ENCODE measurements at places on chromosomes 12 and 14.

DNA sequence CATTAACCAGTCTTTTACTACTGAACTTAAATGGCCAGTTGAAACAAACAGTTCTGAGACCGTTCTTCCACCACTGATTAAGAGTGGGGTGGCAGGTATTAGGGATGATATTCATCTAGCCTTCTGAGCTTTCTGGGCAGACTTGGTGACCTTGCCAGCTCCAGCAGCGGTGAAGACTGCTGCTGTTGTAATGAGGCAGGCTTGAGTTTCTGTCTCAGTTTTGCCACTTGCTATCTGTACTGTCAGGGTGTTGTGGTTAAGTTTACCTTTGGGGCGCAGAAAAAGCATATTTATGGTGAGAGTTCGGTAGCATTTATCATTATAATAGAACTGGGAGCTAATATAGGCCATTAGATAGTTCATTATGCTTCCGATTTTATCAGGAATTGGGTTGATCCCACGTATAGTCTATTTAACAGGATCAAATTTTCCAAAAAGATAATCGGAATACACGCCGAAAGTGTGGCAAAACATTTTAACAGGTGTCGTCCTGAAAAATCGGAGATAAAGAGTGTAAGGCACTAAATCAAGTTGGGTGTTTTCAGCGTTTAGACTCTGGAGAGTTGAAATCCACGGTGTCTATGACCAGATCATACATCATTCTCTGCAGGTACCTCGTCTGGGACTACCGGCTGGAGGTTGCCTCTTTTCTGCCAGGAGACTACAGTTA, 688 bp upstream of the NECAP1 start:
- no peak for DNase-seq

- no peak for DNase-seq
Observed at GRCh38 chr14:95651821-95652583, 34.2 kb upstream of the TCL1B start.

DNA sequence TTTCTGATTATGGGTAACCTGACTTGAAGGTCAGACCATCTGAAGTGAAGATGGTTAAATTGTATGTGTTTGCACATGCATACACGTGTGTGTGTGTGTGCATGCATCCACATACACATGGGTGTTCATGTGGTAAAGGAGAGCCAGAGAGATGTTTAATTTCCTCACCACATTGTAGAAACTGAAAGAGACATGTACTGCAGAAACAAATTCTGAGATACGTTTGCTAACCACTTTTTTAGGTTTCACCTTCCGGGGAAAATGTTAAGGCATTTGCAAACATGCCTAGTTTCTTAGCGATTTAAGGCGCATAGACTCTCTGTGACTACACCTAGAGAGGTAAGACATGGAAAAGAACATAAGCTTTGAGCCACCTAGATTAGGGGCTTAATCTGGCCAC, 362.9 kb downstream of the RAD51B start:
- no peak for DNase-seq

DNA sequence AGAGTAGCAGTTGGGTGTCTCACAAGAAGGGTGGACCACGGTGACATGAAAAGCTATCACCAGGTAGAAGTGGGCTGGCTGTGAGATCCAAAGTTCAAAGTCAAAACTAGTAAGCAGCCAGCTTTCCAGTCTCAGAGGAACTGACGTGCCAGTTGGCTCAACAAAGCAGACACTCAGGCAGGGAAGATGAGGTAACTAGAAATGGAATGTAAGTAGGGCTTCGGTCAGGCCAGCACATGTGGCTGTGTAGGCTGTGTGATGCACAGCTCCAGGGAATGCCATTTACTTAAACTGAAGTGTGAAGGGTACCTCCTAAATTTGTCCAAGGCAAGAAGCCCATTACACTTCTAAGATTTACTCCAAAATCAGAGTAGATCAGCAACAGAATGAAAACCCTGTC, 43.6 kb downstream of the PTPRR start:
- DNase-seq, result no peak

DNA sequence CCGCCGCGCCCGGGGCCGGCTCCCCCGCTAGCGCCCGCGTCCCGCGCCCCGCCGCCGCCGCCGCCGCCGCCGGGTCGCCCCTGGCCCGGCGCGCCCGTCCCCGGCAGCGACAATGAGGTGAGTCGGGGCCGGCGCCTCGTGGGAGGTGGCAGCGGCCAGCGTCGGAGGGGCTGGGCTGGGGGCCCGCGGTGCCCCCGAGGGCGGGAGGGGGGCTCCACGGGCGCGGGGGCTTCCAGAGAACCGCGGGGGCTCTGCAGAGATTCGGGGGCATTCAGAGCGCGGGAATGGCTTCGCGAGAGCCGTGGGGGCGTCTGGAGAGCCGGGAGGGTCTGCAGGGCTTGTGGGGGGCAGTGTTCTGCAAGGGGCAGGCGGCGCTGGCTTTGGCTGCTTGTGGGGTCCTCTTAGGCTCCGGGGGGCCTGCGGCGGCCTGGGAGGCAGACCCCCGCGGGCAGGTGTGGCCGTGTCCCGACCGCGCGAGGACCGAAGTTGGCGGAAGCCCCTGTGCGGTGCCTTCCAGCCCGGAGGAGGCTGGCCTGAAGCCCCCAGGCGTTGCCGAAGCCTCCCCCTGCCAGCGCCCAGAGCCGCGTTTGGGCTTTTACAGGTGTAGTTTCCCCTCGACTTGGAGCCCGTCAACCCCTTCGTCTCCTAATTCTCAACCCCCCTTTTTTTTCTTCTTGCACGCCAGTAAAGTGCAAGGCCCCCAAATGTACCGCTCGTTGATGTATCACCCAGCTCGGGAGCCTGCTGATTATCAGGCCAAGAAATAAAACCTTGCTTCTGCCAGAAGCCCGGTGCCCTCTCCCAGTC, 93.1 kb upstream of the EVL start:
- DNase-seq, result no peak

DNA sequence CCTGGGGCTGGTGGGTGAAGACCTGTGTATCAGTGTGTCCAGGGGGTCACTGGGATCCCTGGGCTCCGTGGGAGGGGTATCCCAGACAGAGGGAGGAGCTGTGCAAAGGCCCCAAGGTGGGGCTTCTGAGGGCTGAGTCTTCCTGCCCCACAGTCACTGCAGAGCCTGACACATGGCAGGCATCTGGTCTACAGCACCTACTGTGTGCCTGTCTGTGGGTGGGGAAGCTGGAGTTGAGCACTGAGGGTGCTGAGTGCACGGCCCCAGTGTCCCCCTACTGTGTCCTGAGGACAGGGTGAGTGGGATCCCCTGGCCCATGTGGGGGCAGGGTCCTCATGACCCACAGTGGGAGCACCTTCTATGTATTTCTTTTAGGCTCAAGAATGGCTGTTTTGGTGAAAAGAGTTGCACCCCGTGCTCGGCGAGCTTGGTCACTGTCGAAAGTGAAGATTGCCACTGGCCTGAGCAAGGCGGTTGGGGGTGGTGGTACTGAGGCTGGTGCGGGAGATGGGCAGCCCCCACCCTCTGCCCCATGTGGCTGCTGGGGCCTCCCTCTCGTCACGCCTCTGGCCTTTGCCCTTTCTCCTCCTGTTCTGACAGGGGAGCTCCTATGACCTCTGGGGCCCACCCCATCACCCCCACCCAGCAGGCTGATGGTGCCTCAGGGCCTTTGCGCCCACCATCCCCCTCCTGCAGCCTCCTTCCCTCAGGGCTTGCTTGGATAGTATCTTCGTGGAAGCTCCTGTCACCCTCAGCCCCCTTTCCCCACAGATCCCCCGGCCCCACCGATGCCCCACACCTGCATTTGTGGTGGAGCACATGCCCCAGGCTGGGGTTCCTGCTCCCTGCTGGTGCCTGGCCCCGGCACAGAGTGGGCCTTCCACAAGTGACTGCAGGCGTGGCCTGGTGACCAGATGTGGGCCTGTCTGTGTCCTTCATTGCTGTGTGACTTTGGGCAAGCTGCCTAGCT, 55.8 kb downstream of the BEGAIN start:
- no peak for DNase-seq

DNA sequence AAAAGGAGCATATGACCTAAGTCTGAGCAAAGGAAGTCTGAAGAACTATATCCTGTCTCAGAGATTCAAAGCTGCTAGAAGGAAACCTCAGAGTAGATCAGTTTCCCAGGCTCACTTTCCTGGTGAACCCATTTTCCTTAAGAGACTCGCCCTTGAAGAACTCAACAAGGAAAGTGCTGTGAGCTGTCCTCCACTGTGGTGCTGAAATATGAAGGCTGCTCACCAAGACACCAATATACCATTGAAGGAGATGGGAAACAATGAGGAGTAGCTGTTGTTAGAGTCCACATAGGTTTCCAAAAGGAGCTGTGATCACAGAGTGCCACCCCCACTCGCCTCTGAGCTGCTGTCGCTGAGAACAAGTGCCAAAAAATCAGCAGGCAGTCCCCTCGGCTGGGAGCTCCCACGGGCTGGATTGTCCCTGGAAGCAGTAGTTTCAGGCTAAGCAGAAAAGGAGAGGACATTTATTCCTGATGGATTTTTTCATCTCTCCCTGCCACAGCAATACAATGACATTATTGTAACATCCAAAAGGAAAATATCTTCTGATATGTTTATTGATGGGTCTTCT, 282.1 kb downstream of the RPS29 start:
- DNase-seq, result no peak

All from stimulated activated CD8-positive, alpha-beta memory T cell treated with anti-CD3 and anti-CD28 coated beads, Interleukin-7, amount 100 ng/mL, for 1 hour (primary cell).